ENCODE measurements at places on chromosomes 4 and X.
A peak's percentile ranks its signal among the peaks of the same experiment; 100 is the strongest.

- no peak for DNase-seq
Measured at GRCh38 chr4:80539190-80539589, 203.7 kb downstream of the CFAP299 start.

DNA sequence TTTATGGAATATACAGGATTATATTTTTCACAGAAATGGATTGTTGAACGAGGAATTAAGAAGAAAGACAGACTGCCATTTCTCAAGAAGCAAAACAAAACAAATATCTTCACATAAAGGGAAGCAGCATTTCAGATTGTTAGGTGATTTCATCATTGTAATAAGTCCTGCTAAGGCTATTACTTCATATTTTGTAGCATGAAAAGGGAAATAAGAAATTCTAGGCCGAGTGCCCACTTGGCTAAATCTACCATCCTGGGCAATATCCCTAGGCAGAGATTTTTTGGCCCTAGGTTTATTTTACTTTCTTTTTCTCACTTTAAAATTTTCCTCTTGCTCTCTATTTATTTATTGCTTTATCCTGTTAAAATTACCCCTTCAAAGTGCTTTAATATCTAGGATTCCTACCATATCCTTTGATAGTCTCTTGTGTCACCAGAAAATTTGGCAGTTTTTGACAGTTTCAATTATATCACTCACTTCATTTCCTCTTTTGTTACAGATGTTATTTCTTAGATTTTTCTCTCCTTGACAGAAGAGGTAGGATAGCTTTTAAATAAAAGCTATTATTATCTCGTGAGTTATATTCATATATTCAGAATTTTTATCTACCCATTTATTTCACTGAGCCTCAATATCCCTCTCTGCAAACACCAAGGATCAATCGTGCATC lies 142.3 kb downstream of the PDGFC start:
- DNase-seq = no peak

GRCh38 chr4:152200511-152201333 lies 335.2 kb downstream of the FBXW7 start:
- no peak for DNase-seq

DNA sequence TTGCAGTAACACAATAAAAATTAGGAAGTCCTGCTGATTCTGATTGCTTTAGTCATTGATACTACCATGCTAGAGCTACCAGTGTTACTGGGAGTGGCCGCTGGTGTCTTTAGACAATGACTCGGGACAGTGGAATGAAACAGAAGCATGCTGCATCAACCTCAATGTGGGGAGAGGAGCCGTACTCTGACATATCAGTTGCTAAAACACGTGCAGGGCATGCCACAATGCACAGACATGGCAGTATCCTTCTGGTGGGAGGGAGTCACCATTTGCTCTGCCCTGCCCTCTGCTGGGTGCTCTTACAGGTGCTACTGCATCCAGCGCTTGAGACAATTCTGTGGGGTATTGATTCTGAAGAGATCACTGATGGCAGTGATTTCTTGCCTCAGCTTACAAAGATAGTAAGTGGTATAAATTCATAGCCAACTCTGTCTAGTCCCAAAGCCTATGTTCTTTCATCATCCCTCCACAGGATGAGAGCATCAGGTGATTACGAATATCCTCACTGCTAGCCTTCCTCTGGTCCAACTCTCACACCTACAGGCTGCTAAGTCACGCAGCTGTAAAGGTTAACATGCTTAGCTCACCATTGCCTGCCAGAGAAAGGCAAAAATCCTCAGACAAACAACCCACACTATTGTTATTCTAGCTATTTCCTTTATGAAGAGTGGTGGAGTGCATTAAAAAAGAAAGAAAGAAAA lies 43.7 kb downstream of the NSG1 start:
- DNase-seq = peak; percentile 18

DNA sequence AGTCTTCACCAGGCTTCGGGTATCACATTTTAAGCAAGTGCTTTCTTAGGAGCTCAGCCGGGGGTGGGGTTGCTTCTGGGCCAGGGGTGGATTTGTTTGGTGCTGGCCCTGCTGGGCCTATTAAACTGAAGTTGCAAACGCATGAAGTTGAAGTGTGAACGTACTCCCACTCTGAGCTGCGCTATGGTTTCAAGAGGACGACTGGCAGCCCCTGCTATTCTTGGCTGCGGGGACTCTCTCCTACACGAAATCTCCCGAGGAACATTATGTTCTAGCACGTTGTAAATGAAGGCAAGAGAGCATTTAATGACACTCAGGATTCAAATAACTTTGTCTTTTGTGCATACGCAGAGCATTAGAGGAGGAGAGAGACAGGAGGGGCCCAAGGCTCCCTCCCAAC lies 401.3 kb upstream of the BOD1L1 start:
- DNase-seq = no peak

DNA sequence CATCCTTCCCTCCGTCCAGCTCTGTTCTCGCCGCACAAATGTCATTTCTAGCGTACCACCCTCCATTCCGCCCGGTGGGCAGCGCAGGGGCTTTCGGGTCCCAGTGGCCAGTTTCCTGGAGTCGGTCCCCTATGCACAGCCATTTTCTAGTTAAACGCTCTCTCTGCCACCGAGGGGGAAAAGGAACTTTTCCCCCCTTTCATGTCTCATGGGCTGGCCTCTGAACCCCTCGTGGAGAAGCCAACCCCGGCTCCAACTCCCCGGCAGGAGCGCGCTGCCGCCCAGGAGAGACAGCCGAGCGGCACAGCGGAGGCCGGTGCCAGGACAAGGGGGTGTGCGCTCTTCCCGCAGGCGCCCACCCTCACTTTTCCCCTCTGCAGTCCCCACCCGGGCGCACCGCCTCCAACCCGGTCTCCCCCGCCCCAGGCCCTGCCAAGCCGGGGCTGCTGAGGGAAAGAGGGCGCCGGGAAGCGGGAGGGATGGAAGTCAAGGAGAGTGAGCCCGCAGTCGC lies 662 bp downstream of the APBB2 start:
- no peak for DNase-seq

DNA sequence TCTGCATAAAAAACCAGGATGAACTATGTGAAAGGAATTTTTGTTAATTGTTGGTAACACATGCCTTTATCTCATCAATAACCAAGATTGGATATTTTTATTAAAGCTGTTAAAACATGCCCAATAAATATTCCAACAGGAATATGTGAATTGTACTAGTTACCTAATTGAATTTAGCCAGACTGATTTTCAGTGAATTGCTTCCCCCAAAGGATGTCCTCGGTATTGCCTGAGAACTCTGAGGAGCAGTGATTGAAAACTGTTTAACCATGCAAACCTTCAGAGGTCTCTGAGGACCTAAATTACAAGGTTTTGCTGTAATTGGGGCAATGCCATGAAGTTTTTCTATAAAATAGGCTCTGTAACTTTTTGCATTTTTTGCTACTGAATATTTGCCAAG lies 66.6 kb downstream of the BLTP1 start:
- no peak for DNase-seq

- DNase-seq = no peak
Measured at GRCh38 chrX:121456315-121456714, 408.9 kb downstream of the GLUD2 start.

DNA sequence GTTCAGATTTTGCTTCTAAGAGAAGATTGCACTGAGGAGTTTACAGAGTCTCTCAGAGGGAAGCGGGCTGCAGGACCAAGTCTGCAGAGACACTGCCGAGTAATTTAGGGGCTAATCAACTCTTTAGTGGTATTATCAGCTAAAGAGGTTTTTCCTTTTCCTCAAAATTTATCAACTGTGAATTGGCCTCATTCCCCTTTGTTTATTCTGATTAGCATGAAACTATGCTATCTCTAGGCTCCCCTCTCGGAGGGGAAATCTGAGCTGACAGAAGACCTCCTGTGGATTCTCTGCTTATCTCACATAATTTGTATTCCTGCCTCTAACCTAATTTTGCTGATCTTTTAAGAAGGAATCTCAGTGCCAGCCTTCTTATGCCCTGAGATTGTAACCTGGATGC lies 201.0 kb downstream of the DCTD start:
- no peak for DNase-seq

DNA sequence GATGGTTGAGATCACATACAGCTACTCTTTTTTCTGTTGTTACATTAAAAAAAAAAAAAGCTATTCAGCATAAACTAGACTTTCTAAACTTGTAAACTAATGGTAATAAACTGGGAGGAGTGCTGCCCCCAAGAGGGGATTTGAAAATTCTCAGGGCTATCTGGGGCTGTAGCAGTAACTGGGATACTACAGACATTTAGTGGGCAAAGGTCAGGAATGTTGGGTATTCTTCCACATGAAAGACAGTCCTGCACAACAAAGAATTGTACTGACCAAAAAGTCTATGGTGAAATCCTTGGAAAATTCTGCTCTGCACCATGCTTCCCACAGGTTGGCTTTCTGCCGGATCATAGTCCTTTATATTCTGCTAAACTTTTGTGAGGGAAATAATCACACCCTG lies 232.6 kb upstream of the BOD1L1 start:
- no peak for DNase-seq

DNA sequence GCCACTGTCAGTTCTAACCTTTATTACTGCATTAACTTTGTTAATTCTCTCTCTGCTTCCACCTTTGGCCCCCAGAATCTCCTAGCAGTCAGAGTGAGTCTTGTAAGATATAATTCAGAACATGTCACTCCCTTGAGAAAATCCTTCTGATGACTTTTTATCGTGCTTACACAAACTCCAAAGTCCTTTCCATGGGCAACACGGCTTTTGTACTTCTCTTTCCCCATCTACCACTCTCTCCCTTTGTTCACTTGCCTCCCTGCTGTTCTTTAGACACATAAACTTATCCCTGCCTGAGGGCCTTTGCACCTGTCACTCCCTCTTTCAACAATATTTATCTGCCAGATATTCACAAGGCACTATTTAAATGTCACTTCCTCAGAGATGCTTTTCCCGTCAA lies 64.8 kb downstream of the MAOB start:
- DNase-seq = no peak

GRCh38 chr4:20576861-20577260 lies 123.4 kb upstream of the PACRGL start:
- DNase-seq = no peak
